Activated naive CD4-positive, alpha-beta T cell (primary cell): ENCODE measurements at places on chromosomes 5 and 9.

DNA sequence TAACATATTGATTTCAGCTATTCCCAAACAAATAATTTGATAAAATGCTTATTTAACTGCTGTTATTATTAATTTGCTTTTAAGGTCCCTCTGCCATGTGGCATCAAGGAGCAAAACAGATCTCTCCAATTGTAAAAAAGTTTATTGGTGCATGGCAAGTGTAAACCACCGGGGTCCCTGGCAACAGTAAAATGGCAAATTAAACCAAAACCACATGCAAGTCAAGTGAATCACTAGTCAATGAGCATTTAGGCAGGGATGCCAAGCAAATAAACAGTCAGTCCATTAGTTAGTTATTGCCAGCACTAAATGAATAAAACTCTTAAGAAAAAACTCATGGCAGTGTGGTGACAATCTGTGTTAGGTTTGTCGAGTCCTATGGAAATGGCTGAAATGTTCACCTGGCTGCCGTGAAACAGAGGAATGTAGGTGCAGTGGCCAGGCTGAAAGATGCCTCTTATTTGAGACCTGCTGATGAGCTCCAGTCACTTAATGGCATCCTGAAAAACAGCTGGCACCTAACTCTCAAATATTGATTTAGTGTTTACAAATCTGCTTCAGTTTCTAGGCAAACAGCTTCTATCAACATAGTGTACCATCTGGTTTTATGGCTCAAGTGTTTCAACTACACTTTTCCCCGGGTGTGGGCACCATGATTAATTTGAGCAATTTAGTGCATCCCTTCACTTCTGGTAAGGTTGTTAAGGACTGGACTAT, 296.5 kb upstream of the ITGA1 start:
- no peak for DNase-seq

GRCh38 chr9:120532475-120532874, 47.5 kb downstream of the CDK5RAP2 start:
- no peak for DNase-seq

DNA sequence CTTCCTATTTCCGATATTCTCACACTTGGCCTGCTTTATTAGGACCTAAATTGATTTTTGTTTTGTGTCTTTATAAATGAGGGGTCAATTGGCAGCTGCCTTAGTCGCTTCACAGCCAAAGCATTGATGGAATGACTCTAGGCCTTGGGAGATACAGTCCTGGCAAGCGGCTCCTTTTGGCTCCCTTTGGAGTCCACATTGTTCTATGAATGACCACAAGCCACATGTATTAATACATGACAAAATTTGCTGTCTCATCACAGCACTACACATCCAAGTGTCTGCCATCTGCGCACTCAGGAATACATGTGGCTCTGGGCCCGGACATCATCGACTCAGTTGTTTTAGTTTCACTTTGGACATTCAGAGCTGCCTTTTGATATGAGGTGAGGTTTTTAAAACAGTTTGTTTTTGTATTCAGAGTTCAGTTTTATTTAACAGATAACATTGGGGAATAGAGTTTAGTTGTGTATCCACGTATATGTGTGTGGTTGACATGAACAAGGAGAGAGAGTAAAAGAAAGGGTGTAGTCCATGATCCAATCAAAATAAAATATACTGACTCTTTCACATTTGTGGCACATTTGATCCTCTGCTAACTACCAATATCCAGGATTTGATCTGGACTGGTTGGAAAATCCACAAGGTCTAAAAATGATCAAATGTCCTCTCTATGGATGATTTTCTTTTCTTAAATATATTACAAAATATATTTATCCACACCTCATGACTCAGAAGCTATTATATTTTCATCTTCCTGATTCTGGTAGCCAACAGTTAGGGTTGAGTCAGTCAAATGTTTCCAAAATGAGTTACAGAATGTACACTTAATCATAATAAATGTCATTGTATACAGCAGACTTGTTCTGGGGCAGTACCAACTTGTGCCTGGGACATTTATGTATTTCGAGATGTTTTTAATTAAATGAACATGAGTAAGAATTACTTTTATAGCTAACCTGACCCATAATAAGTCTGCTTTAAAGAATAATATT, 114.0 kb upstream of the MTAP start:
- DNase-seq = no peak

DNA sequence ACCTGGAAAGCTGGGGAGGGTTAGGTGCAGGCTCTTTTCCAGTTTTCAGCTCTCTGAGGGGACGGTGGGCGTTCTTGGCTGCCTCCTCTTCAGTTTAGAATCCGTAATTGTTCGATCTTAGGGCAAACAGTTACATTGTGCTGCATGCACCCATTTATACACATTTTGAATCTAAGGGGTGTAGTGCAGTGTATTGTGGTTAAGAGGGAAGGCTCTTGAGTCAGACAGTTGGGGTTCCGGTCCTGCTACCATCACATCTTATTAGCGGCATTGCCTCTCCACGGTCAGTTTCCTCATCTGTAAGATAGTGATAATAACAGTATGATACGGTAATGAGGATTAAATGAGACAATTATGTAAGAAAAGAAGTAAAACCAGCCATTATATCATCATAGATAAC, 625 bp downstream of the EXOSC2 start:
- no peak for DNase-seq

DNA sequence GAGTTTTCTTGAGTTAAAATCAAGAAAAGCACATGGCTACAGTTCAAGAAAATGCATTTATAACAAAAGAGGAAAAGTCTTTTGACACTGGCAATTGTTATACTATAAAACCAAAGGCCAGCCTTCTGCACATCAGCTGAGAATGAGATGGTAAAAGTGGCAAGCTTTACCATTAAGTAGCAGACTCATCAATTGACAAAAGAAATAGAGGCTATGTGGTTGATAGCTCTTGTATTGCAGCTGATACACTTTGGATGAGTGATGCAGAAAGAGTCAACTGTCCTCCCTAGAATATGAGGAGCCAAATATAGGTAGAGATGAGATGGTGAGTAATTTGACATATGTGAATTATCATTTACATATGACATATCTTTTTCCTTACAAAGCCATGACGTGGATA, 1100.9 kb upstream of the CDH6 start:
- DNase-seq = no peak

- no peak for DNase-seq
Observed at GRCh38 chr9:91680106-91680505, 256.5 kb upstream of the NFIL3 start.

DNA sequence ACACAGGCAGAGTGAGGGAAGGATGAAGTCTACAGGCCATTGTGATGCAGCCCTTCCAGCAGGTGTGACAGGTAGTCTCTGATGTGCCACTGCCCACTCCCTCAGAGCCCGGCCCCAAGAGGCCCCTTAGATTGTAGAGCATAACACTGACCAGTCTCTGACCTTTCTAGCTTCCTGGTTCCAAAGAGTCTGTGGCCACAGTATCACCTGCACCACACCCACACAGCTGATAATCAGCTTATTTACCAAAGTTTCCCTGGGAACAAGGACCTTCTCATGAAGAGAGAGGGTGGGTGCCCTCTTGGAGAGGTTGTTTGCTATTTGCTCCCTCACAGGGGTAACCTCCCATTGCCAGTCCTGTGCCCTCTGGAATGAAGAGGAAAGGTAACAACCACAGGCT, 11.0 kb upstream of the ACER2 start:
- no peak for DNase-seq

DNA sequence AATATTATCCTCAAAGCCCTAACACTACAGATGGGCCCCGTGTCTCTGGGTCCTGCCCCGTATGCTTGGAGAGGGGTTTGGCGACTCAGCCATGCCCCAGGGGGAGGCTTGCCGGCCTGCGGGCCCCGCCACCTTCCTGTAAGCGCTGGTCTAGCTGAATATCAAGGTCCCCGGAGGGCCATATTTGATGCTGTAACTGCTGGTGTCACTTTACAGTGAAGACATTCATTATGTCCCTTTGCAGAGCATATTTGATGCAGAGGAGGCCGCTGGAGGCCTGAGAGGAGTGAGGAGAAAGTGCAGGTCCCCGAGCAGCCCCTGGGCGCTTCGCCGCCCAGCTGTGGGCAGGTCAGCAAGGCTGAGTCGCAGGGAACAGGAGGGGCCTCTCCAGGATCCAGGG, 16.8 kb downstream of the IRX4 start:
- no peak for DNase-seq

DNA sequence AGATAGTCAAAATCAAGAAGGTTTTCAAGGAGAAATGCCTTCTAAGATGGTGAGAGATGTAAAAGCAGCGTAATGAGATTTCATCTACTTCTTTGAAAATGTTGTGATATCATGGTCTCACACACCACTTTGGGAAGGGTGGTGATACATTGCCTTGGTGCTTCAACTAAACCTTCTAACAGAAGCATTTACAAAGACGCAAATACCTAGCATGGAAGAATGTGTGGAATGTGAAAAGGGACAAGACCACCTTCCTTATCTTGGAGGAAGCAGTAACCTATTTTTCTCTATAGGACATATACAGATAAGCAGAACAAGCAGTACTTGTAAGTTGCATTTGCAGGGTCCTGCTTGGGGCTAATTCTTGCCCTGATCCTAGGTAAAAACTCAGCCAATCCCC, 38.8 kb downstream of the PCA3 start:
- DNase-seq = no peak

DNA sequence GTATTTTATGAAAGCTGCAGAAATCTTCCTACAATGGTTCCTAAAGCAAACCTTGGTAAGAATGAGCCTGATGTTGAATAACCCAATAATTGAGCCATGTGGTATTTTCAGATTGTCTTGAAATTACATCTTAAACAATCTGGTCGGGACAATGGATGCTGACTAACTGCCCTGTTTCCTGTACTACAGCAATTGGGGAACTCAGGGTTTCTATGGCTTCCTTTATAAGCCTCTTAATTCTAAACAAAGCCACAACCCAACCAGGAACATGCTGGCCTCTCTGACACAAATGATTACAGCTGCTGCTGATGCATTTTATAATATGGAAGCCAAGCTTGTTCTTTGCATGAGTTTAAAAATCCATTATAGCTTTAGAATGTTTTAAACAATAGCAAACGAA, 30.2 kb downstream of the PTPN3 start:
- DNase-seq = no peak

DNA sequence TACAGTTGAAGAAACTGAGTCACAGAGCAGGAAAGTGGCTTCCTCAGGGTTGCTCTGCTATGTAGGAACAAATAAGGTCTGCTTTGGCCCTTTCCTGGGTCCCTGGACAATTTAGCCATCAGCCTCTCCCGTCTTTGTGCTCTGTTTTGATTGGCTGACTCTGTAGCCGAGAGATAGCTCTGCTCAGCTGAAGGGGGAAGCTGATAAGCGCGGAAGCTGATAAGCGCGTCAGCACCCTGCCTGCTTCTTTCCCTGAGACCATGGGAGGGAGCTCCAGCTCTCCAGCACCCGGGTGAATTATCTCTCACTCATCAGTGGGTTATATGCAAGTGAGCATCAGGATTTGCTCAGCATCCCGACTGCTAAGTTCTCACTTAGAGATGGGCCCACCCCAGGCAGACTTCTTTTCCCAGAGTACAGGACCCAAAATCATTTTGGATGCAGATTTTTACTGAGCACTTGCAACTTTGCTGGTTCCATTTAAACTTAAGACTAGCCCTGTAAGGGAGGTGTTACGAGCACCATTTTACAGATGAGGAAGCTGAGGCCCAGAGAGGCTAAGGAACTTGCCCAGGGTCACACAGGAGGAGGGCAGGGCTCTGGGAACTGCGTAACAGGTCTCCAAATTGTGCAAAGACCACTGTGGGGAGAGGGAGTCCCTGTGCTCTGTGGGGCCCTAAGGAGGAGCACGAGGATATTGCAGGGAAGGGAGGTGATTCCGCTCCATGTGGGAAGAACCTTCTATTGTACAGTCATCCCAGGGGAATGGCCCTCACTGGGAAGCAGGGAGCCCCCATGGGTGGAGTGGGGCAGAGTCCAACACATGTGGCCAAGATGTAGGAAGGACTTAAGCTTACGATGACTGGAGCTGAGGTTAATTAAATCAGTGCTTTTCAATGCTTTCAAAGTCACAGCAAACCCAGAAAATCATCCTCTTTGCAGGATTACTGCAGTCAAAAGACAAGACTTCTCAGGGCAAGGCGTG, 83.7 kb upstream of the ORM1 start:
- no peak for DNase-seq

DNA sequence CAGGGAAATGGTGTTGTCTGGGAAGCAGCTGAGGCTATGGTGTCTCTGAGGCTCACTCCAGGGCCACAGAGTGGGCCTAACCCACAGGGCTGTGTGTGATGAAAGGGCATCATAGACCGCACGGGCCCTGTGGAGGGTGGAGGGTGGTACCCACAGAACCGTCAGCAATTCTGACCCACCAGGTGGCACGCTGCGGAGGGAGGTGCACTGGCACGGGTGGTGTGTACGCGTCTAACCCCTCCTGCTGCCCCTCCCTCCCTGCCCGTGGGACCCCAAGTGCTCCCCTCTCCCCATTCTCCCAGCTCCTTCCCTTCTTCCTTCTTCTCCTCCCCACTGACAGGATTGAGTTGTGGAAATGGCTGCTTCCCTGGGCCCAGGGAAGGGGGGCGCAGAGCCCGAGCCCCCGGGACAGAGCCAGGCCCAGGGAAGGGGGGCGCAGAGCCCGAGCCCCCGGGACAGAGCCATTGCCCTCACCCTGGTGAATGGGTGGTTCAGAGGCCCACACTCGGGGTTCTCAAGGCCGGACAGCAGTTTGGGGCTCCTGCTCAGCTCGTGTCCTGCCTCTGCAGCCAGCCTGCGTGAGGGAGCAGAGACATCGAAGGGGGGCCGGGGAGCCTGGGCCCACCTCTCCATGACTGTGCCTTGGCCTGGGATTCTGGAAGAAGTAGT, 6.8 kb downstream of the LCN10 start:
- no peak for DNase-seq

- no peak for DNase-seq
Observed at GRCh38 chr9:115673599-115673998, 480.0 kb upstream of the PAPPA start.

- no peak for DNase-seq
Observed at GRCh38 chr5:75566710-75567309, 44.4 kb upstream of the ANKDD1B start.

DNA sequence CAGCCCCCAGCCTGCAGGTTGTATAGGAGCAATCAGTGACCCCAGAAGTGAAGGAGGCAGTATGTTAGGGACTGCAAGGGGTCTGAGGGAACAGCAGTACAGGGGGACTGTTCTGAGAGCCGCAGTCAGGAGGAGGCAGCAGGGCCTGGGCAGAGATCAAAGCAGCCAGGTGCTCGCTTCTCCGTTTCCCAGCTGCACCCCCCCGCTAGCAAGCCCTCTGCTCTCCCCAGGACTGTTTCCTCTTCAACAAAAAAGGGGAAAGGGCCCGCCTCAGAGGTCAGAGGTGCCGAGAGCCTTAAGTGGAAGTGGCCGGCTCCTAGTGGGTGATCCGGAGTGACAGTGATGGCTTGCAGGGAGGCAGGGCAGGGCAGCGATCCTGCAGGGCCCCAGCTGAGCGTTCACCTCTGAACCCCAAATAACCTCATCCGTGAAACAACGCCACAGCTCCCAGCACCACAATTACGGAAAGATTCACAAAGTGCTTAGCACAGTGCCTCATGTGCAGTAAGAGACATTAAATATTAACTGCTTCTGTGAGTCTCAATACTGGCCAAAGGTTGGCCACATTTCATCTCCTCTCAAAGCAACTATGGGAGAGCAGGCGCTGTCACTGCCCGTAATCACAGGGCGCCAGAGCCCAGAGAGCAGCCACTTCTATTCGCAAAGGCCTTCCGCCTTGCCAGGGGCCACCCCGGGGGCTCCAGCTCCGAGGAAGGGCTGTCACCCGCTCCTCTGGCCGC, 8.0 kb downstream of the CLPTM1L start:
- no peak for DNase-seq
